Fibroblast of the aortic adventitia (primary cell): ENCODE measurements at places on chromosomes 5 and 9.

DNA sequence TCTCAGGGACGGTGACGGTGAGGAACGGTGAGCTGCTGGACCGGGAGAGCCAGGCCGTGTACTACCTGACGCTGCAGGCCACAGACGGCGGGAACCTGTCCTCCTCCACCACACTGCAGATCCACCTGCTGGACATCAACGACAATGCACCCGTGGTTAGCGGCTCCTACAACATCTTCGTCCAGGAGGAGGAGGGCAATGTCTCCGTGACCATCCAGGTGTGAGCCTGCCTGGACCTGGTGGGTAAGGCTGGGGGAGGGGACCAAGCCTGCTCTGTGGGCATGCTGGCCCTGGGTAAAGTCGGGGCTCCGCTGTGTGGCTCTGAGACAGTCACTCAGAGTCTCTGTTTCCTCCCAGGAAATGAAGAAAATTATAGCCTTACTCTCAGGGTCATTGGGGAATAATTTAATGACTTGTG, 29.3 kb downstream of the CDHR2 start:
- DNase-seq = peak; percentile 28

DNA sequence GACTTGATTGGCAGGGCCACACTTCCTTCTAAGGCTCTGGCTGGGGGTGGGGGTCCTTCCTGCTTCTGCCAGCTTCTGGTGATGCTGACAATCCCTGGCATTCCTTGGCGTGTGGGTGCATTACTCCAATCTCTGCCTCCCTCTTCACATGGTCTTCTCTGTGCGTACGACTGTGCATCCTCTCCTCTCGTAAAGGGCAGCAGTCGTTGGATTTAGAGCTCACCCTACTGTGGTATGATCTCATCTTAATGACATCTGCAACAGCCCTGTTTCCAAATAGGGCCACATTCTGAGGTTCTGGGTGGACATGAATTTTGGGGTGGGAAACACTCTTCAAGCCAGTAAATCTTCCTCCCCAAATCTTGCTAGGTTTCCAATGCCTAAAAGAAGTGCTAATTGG, 36.8 kb downstream of the ROPN1L start:
- DNase-seq = no peak

DNA sequence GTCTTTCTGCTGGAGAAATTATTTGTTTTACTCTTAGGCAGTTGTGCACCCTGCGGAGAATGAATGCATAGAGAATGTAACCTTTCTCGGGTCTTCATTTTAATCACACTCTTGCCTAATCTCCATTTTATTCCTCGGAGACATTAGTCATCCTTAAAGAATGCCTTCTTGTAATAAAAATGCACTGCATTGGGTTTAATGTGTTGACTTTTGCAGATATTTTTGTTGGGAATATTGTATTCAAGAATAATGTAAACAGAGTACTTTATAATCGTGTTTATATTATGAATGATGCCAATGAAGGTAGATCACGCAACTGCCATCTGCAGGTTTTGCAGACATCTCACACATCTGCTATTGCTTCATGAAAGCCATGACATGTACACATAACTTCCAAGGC, 1093.9 kb upstream of the CDH6 start:
- DNase-seq = peak; percentile 62

- no peak for DNase-seq
These were observed 170.3 kb upstream of the RAD23B start for GRCh38 chr9:107112707-107113243.

DNA sequence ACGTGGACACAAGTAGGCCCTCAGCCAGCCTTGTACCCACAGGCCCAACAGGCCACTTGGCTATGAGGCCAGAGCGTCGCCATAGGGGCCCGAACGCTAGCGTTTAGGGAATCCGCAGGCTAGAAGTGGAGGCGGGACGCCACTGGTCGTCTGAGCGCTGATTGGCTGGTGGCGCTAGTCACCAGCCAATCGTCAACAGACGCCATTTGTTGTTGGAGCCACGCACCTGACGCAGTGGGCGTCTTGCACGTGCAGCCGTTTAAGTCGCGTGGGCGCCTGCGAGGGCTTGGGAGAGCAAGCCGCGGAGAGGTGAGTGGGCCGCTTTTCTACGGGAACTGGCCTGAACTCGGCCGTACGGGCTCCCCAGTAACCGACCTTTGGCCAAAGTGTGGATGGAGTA, at the start of gene DDX4:
Gene DDX4, plus strand, starts transcription at position 269 of the 400 bp plus-strand sequence. CDS start 903 bp downstream, outside the sequence.
- DNase-seq = no peak
